ENCODE measurements at places on chromosomes 12 and 14.

- DNase-seq = peak; percentile 65
Measured at GRCh38 chr14:102579696-102580549, 12.5 kb upstream of the RCOR1 start.

DNA sequence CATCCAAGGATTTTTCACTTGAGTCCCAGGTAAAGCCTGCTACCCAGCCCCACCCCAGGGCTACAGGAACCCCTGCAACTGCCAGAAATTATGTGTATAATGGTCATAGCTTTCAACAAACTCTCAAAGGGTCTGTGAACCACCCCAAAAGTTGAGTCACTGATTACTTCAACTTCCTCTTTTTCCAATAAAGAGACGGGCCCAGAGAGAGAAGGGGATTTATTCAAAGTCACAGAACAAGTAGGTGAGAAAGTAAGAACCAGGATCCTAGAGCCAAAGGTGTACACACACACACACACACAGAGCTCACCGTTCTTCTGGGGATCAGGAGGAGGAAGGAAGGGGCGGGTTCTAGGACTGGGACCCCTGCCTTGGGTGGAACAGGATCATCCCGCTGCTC lies 4.8 kb upstream of the ITPK1 start:
- no peak for DNase-seq

- peak; percentile 62 for DNase-seq
Measured at GRCh38 chr12:119998471-119999245, 9.6 kb downstream of the BICDL1 start.

DNA sequence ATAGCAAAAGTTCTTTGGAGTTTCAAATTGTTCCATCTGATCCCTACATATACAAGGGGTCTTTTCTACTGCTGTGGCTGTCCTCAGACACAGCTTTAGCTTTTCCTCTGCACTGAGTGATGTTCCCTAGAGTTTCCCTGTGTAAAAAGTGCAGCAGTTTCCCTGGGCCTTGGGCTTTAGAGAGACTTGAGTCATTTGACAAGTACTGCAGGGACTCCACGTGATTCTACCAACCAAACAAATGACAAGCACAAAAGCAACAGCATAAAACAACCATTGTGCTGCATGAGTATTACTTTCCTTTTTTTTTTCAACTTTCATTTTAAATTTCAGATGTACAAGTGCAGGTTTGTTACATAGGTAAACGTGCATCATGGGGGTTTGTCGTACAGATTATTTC lies 272.8 kb downstream of the PDZRN4 start:
- DNase-seq = no peak

DNA sequence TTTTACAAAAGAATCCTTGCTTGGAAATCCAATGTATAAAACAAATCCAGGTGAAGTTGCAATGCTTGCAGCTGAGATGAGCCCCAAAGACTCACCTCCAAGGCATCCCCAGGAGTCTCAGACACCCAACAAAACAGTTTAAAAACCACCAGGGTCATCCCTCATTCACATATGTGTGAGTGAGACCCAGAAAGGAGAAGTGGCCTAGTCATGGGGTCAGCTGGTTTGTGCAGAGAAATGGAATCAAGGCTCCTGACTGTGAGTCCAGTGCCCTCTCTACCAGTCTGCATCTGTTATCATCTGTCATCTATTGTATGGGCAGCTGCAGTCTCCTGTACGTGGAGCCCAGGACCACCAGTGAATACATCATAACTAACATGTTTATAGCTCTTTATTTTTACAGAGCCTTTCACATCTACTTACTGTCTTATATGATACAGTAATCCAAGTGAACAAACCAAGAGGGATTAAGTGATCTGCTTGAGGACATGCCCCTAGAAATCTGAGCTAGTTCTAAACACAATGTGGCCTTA lies 27.1 kb downstream of the PLEKHG7 start:
- DNase-seq = no peak

DNA sequence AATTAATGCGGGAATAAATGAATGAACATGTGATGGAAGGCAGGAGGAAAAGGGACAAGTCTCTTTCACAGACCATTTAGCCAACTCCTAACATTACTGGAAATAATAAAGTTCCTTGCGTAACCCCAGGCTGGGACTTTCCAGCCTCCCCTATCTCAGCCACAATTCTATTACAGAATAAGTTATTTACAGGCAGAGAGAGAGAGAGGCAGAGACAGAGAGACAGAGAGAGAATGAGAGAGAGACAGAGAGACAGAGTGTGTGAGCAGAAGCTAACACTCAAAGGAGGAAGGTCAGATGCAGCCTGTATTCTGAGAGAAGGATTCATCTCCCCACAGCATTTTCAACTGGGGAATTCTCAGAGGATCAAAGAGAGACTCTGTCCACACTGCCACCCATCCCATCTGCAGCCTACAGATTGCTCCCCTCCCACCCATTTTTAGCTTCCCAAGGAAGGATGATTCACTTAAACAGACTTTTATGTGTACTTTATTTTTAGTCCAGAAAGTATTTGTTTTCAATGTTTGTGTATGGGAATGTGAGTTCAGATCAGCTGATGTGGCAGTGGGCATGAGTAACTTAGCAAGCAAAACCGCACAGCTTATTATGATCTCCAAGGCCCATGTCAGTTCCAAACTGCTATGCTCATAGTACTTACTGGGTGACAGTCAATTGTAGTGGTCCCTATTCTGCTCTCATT lies 165.7 kb downstream of the CAND1 start:
- DNase-seq = peak; percentile 89

- DNase-seq = no peak
Measured at GRCh38 chr14:24281636-24282035, 10.2 kb upstream of the RABGGTA start.

- DNase-seq = no peak
Measured at GRCh38 chr14:50551877-50552276, 8.1 kb upstream of the ATL1 start.

DNA sequence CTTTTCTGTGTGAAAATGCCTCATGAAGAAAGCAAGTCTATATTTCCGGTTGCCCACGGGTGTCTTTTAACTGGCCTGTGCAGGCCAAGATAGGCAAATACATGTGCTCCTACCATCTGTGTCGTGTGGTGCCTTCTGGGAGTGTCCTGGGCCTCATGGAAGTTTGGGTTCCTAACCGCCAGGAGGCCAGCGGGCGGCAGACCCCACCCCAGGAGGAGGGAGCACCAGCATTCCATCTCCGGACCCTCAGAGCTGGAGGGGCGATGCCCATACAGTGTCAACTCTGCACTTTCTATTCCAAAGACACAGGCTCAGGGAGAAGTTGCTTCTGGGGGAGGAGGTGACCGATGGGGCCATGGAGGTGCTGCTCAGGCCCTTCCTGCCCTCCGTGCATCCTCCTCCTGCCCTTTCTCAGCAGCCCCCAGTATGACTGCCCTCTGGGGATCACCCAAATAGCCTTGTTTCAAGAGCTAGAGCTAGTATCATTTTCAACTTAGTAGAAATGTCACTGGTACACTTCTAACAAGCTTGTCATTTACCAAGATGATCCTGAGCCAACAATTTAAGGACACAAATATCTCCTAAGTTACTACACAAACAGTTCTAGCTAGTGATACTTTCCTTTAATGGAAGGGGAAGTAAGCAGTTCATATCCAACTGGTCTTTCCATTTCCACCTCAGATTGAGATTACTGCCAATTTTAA lies 17.8 kb downstream of the CCDC92 start:
- DNase-seq = no peak

- DNase-seq = no peak
Measured at GRCh38 chr14:50734950-50735695, 67.0 kb upstream of the SAV1 start.

- no peak for DNase-seq
Measured at GRCh38 chr14:26017270-26017669, 580.6 kb downstream of the NOVA1 start.

GRCh38 chr12:674272-674781 lies 11.1 kb upstream of the NINJ2 start:
- DNase-seq = peak; percentile 21

GRCh38 chr14:91374879-91375702 lies 42.5 kb downstream of the CCDC88C start:
- DNase-seq = no peak

DNA sequence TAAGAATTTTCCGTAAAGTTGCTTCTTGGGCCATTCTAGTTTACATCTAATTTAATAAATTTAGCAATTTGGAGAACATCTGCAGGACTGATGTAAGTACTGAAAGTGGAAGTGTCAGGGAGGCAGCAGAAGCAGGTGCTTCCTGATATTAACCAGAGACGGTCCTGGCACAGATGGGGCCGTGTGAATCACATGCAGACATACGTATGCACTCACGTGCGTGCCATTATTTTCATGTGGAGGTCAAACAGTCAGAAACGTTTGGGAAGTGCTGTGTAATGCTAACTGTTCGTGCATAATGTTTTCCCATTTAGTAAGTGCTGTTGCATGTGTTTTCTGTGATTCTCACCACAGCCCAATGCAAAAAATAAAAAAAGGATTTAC lies 87.8 kb upstream of the DYNC1H1 start:
- no peak for DNase-seq

- DNase-seq = no peak
Measured at GRCh38 chr12:109729801-109730200, 16.2 kb downstream of the FAM222A start.

GRCh38 chr14:68373847-68374444 lies 418.9 kb downstream of the ZFP36L1 start:
- DNase-seq = no peak

- no peak for DNase-seq
Measured at GRCh38 chr12:9960590-9960989, 10.6 kb upstream of the CLEC12A start.

- DNase-seq = no peak
Measured at GRCh38 chr14:58705066-58705465, 67.3 kb downstream of the DACT1 start.

GRCh38 chr12:57603815-57604453 lies 690 bp upstream of the DTX3 start:
- peak; percentile 25 for DNase-seq

DNA sequence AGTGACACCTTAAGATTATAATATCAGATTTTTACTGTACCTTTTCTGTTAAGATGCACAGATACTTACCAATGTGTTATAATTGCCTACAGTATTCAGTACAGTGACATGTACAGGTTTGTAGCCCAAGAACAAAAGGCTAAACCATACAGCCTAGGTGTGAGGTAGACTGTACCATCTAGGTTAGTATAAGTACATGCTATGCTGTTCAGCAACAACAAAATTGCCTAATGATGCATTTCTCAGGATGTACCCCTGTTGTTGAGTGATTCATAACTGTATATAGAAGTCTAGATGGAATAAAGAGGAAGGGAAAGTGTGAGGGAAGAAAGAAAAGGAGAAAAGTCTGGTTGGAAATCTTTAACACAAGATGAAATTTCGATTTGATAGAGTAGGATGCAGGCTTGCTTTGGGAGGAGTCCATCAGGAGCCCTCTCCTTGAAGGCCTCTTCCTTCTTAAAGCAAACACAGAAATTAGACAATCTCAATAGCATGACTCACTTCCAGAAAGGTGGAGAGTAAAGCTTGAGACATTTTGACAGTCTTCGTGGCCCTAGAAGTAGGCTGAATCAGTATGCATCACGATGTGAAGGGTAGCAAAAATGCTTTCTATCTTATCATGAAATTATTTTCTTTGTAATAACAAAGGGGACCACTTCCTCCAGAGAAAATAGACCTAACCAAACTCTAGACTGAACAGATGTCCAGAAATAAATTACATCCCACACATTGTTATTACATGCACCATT lies 191.5 kb downstream of the SYT1 start:
- peak; percentile 30 for DNase-seq

DNA sequence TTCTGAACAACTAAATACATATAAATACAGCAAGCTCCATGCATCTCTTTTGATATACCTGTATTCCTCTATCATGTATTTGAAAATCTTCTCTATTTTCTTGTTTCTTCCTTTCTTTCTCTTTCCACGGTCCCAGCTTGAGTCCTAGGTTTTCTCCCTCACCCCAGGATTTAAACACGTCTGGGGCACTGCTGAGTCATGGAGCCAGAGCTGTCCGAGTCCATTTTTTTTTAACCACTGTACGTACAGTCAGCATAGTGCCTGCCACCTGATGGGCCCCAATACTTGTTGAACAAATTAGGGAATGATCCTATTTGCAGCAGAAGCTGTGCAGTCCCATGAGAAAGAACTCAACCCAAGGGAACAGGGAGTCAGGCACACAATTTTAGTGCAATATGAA lies 158.1 kb downstream of the ATP23 start:
- no peak for DNase-seq

GRCh38 chr12:127149226-127149964 lies 1117.6 kb upstream of the TMEM132C start:
- no peak for DNase-seq

DNA sequence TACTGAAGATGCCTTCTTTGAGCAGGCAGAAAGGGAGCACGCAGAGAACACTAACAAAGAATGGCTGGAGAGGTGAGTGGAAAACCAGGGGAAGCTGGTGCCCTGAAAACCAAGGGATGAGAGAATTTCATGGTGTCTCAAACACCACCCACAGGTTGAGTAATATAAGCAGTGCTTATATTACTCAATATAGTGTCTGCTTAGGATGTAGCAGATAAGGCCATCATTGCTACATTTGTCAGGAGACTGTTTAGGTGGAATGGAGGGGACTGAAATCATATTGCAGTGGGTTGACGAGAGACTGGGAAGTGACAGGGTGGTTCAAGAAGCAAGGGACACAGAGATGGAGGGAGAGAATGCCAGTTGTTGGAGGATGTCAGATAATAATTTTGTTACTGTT lies 20.6 kb downstream of the PKP2 start:
- DNase-seq = no peak

GRCh38 chr12:93413064-93413463 lies 28.7 kb downstream of the UBE2N start:
- DNase-seq = no peak

GRCh38 chr12:105330931-105331804 lies 677 bp downstream of the C12orf75 start:
- DNase-seq = peak; percentile 36

DNA sequence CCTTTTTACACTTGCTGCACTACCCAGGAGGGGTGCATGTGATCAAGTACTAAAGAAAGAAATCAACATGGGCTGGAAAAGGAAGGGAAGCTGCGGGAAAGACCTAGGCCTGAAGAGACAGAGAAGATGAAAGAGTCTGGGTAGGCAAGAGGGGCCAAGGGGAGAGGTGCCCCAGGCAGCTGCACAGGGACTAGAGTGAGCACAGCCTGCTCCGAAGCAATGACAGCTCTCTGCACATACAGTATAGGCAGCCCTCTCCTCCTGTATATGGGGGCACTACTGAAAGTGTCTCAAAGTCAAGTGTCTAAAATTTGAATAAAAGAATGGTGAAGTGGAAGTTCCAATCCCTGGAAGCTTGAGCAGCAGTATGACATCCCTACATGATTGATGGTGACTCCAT lies 112.0 kb downstream of the TMTC1 start:
- no peak for DNase-seq
